ENCODE measurements at places on chromosomes 12 and 14.
A peak's percentile ranks its signal among the peaks of the same experiment; 100 is the strongest.

DNA sequence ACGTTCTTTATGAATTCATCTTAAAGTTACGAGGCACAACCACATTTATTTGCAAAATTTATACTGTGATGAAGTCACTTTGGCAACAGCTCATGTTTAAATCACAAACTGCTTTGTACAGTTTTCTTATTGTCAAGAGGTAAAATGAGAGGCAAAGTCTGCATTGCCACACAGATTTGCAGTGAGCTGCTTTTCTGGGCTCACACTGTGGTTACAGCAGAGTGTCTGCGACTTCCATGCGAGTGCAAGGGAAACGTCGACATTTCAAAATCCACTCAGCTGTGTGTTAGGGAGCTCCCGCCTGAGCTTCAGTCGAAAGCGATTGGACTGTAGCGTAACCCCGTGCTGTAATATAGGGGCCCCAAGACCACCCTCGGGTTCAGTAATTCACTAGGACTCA, 13.0 kb downstream of the MTA1 start:
- H3K27ac ChIP-seq = no peak overlapping the region
- no peaks in the 10 kb centered on the region for H3K27me3 ChIP-seq
- no peak overlapping the region for H3K4me3 ChIP-seq
- peaks cover 7% of the 10 kb centered on the region for H3K4me1 ChIP-seq
- no peak for DNase-seq

GRCh38 chr12:122869207-122869973, 26.5 kb downstream of the VPS37B start:
- H3K4me1 ChIP-seq = peaks cover 19% of the 10 kb centered on the region
- no peak overlapping the region for H3K27ac ChIP-seq
- peaks cover 58% of the 10 kb centered on the region for H3K36me3 ChIP-seq
- no peak for DNase-seq
- H3K27me3 ChIP-seq = no peaks in the 10 kb centered on the region

- peaks cover 14% of the 10 kb centered on the region for H3K36me3 ChIP-seq
- H3K4me3 ChIP-seq = no peak overlapping the region
- no peaks in the 10 kb centered on the region for H3K27me3 ChIP-seq
Measured at GRCh38 chr12:106234449-106234848, 13.4 kb downstream of the CKAP4 start.

GRCh38 chr12:81078469-81079196, 754 bp downstream of the ACSS3 start:
- DNase-seq = no peak
- H3K4me1 ChIP-seq = peaks cover 3% of the 10 kb centered on the region
- H3K4me3 ChIP-seq = peak overlapping the region; percentile 80
- H3K27ac ChIP-seq = no peak overlapping the region

- H3K27me3 ChIP-seq = no peaks in the 10 kb centered on the region
- no peak for DNase-seq
Measured at GRCh38 chr12:59046763-59047534, 126.6 kb upstream of the LRIG3 start.

GRCh38 chr14:23621204-23621931, 14.8 kb upstream of the DHRS2 start:
- no peaks in the 10 kb centered on the region for H3K27me3 ChIP-seq
- H3K36me3 ChIP-seq = no peaks in the 10 kb centered on the region
- no peak for DNase-seq
- H3K4me1 ChIP-seq = no peaks in the 10 kb centered on the region

GRCh38 chr12:68667291-68667690, 19.5 kb upstream of the NUP107 start:
- no peak for DNase-seq
- no peak overlapping the region for H3K4me3 ChIP-seq
- no peaks in the 10 kb centered on the region for H3K4me1 ChIP-seq
- no peaks in the 10 kb centered on the region for H3K27me3 ChIP-seq
- H3K27ac ChIP-seq = no peak overlapping the region

DNA sequence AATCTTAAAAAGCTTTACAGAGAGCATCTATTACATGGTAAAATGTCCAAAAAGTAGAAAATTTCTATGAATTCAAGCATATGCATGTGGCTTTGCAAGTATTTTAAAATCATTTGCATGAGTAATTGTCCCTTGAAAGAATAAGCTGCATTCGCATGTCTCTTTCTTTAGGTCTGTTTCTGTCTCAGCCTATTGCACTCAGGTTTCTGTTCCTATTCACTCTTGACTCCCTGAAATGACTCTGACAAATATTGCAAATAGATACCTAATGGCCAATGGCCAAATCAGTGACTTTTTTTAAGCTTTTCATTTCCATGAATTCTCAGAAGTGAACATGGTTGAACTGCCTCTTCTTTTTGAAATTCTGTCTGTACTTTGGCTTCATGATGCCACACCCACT, 6.4 kb upstream of the TTC8 start:
- H3K27me3 ChIP-seq = no peaks in the 10 kb centered on the region
- no peak for DNase-seq
- no peaks in the 10 kb centered on the region for H3K36me3 ChIP-seq

- peaks cover 1% of the 10 kb centered on the region for H3K36me3 ChIP-seq
- H3K27ac ChIP-seq = peak overlapping the region; percentile 81
- H3K4me1 ChIP-seq = peaks cover 7% of the 10 kb centered on the region
- no peaks in the 10 kb centered on the region for H3K27me3 ChIP-seq
Measured at GRCh38 chr14:23365732-23366425, 907 bp upstream of the EFS start.

DNA sequence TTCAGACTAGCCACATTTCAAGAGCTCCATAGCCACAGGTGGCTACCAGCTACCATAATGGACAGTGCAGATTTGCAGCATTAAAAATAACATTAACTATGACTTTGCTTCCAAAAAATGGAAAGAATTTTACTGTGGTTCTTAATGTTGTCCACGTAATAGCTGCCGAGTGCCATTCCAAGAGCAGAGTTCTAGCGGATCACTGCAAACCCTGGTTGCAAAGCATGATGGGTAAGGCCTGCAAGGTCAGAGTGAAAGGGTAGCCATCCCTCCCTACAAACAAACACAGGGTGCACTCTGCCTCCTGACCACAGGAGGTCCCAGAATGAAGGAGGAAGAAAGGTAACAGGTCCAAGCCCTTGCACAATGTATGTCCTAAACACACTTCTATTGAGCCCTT, 157.6 kb downstream of the DPF3 start:
- H3K4me1 ChIP-seq = peaks cover 5% of the 10 kb centered on the region
- no peaks in the 10 kb centered on the region for H3K36me3 ChIP-seq
- H3K4me3 ChIP-seq = no peak overlapping the region

DNA sequence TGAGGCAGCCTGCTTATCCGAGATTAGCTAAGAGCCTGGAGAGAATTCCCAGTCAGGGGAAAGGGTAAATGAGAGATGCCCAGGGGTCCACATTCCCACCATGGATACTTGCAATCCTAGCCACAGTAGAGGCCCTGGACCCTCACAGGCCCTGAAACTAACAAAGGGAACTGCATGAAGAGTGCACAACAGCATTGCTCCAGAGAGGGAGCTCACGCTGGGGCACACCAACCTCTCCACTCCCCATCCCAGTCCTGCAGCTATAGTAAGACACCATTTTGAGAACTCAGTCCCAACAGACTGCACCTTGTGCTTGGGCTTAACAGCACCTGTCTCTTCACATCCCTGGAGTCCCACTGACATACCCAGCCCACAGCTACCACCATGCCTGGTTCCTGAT, 30.5 kb downstream of the CEP83 start:
- H3K4me1 ChIP-seq = no peaks in the 10 kb centered on the region
- H3K27me3 ChIP-seq = no peaks in the 10 kb centered on the region
- no peak overlapping the region for H3K27ac ChIP-seq
- H3K4me3 ChIP-seq = no peak overlapping the region

Data from trophoblast cell (in vitro differentiated cells and primary cell).